ENCODE measurements at places on chromosomes 12 and 14.
A peak's percentile ranks its signal among the peaks of the same experiment; 100 is the strongest.

GRCh38 chr12:552466-552865 lies 92.7 kb downstream of the B4GALNT3 start:
- no peaks in the 10 kb centered on the region for H3K4me1 ChIP-seq
- H3K27ac ChIP-seq: no peak overlapping the region
- no peaks in the 10 kb centered on the region for H3K27me3 ChIP-seq
- no peak for DNase-seq

GRCh38 chr12:49277466-49277865 lies 12.6 kb downstream of the TUBA1C start:
- H3K27ac ChIP-seq: no peak overlapping the region
- H3K27me3 ChIP-seq: no peaks in the 10 kb centered on the region
- DNase-seq: no peak
- no peak overlapping the region for H3K4me3 ChIP-seq

GRCh38 chr14:91977884-91978283 lies 30.4 kb upstream of the FBLN5 start:
- peaks cover 15% of the 10 kb centered on the region for H3K36me3 ChIP-seq
- no peak overlapping the region for H3K4me3 ChIP-seq
- H3K27ac ChIP-seq: no peak overlapping the region
- H3K4me1 ChIP-seq: no peaks in the 10 kb centered on the region
- H3K27me3 ChIP-seq: no peaks in the 10 kb centered on the region

DNA sequence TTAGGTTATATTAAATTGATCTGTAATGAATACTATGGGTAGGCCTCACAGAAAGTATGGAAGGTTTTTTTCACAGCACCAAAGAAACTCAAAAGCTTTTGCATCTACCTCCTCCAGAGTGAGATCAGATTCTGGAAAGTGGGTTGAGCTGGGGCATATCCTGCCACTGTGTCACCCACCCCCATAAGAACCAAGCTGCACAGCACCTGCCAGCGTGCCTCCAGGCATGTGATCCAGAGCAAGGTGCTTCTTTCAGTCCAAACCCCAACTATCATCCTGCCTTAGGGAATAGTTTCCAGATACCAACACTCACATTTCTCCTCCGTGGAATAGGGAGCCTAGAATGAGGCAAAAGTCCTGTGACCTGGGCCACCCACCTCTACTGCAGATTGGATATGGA lies 42.6 kb upstream of the PRB2 start:
- no peak for DNase-seq
- H3K36me3 ChIP-seq: no peaks in the 10 kb centered on the region
- no peaks in the 10 kb centered on the region for H3K4me1 ChIP-seq
- H3K27ac ChIP-seq: no peak overlapping the region

DNA sequence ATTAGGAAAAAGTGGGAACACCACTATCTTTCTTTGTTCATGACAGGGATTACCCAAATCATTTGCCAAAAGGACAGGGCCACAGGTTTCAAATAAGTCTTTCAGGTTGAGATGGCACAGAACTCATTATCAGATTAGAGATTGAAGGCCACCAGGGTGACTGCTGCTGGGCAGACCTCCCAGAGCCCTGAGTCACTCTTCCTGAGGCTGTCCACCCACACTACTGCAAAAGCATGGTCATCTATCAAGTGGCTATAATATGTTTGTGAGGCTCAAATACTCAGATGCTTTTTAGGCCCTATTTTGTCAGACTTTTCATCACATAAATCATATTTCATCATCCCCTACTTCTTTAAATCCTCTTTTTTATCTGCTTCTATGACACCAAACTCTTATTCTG lies 155.3 kb upstream of the CCDC196 start:
- H3K36me3 ChIP-seq: no peaks in the 10 kb centered on the region
- no peak overlapping the region for H3K4me3 ChIP-seq
- H3K27ac ChIP-seq: no peak overlapping the region
- no peak for DNase-seq

GRCh38 chr14:100896369-100897060 lies 7.0 kb downstream of the RTL1 start:
- H3K4me1 ChIP-seq: peaks cover 9% of the 10 kb centered on the region
- no peak for DNase-seq
- H3K27me3 ChIP-seq: no peaks in the 10 kb centered on the region
- H3K36me3 ChIP-seq: no peaks in the 10 kb centered on the region
- no peak overlapping the region for H3K27ac ChIP-seq

GRCh38 chr14:104598039-104598909 lies 6.3 kb downstream of the TMEM179 start:
- no peaks in the 10 kb centered on the region for H3K36me3 ChIP-seq
- H3K27ac ChIP-seq: no peak overlapping the region
- no peaks in the 10 kb centered on the region for H3K27me3 ChIP-seq

DNA sequence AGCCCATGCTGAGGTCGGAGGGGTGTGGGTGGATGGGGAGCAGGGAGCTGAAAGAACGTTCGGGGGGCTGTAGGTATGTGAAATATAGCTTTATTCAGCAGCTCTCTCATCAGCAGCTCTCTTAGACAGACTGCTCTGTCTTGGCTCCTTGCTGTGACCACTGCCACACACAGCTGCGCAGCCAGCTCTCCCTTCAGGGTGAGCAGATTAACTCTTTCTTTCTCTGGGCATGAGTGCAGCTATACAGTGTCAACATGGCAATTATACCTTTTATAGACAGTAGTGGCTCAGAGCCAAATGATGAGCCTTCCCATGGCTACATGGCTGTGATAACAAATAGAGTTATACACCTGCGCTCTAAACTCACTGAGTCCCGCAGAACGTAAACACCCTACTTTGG lies 137.7 kb upstream of the NEDD1 start:
- H3K36me3 ChIP-seq: no peaks in the 10 kb centered on the region
- no peak overlapping the region for H3K27ac ChIP-seq
- DNase-seq: no peak
- H3K27me3 ChIP-seq: no peaks in the 10 kb centered on the region
- no peaks in the 10 kb centered on the region for H3K4me1 ChIP-seq

GRCh38 chr12:3531496-3531895 lies 40.5 kb downstream of the PRMT8 start:
- no peak for DNase-seq
- no peak overlapping the region for H3K4me3 ChIP-seq
- no peaks in the 10 kb centered on the region for H3K36me3 ChIP-seq
- H3K27me3 ChIP-seq: no peaks in the 10 kb centered on the region
- no peak overlapping the region for H3K27ac ChIP-seq
- H3K4me1 ChIP-seq: no peaks in the 10 kb centered on the region

- no peaks in the 10 kb centered on the region for H3K4me1 ChIP-seq
- H3K4me3 ChIP-seq: peak overlapping the region; percentile 19
- H3K27ac ChIP-seq: no peak overlapping the region
- no peaks in the 10 kb centered on the region for H3K36me3 ChIP-seq
These were observed 451 bp downstream of the IRAK3 start for GRCh38 chr12:66189486-66189843.

DNA sequence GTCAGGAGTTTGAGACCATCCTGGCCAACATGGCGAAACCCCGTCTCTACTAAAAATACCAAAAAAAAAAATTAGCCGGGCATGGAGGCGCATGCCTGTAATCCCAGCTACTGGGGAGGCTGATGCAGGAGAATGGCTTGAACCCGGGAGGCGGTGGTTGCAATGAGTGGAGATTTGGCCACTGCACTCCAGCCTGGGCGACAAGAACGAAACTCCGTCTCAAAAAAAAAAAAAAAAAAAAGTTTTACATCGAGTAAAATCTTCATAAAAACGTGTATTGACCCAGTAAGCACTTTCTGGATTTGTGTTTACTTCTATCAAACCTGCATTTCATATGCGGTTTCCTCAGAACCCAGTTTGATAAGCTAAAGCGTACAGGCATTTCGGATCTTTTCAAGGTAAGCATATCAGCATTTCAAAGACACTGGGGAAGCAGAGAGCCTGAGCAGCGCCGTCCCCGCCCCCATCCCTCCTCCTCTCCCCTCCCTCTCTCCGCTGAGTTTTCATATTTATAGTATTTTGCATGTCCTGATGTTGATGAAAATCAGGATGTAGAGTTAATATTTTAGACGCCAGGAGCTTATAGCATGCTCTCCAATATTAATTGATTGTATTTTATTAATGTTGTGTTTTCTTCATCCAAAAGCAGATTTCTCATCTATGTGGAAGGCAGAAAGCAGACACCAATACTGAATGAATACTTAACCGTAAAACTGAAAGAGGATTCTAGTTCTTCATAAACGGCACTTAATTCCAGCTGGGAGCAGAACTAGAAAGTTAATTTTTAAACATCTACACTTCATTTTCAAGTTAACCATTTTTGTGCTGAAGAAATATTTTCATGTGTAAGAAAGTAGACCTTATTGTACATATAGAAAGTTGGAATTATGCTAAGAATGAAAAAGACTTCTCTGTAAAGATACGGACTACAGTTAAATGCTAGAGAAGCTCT lies 9.2 kb upstream of the HIP1R start:
- peak overlapping the region; percentile 46 for H3K27ac ChIP-seq
- no peaks in the 10 kb centered on the region for H3K27me3 ChIP-seq
- DNase-seq: no peak
- H3K4me1 ChIP-seq: peaks cover 8% of the 10 kb centered on the region
- H3K4me3 ChIP-seq: peak overlapping the region; percentile 6

- DNase-seq: no peak
- no peaks in the 10 kb centered on the region for H3K27me3 ChIP-seq
- no peaks in the 10 kb centered on the region for H3K4me1 ChIP-seq
- H3K36me3 ChIP-seq: no peaks in the 10 kb centered on the region
These were observed 728.8 kb upstream of the LMO3 start for GRCh38 chr12:17334784-17335183.

- no peak overlapping the region for H3K27ac ChIP-seq
- no peaks in the 10 kb centered on the region for H3K36me3 ChIP-seq
- DNase-seq: no peak
- H3K4me3 ChIP-seq: no peak overlapping the region
These were observed 105.2 kb downstream of the DICER1 start for GRCh38 chr14:95052016-95052585.

- no peaks in the 10 kb centered on the region for H3K4me1 ChIP-seq
- DNase-seq: no peak
- H3K27ac ChIP-seq: no peak overlapping the region
- H3K27me3 ChIP-seq: no peaks in the 10 kb centered on the region
- H3K36me3 ChIP-seq: no peaks in the 10 kb centered on the region
- H3K4me3 ChIP-seq: no peak overlapping the region
These were observed 20.7 kb downstream of the SLC7A8 start for GRCh38 chr14:23162800-23163199.

GRCh38 chr12:14588571-14588970 lies 20.9 kb upstream of the PLBD1 start:
- no peaks in the 10 kb centered on the region for H3K36me3 ChIP-seq
- no peaks in the 10 kb centered on the region for H3K4me1 ChIP-seq
- H3K27ac ChIP-seq: no peak overlapping the region
- no peak for DNase-seq

- H3K36me3 ChIP-seq: no peaks in the 10 kb centered on the region
- no peak for DNase-seq
- no peaks in the 10 kb centered on the region for H3K27me3 ChIP-seq
- no peaks in the 10 kb centered on the region for H3K4me1 ChIP-seq
- no peak overlapping the region for H3K27ac ChIP-seq
These were observed 25.3 kb upstream of the RBM19 start for GRCh38 chr12:113991224-113992044.

DNA sequence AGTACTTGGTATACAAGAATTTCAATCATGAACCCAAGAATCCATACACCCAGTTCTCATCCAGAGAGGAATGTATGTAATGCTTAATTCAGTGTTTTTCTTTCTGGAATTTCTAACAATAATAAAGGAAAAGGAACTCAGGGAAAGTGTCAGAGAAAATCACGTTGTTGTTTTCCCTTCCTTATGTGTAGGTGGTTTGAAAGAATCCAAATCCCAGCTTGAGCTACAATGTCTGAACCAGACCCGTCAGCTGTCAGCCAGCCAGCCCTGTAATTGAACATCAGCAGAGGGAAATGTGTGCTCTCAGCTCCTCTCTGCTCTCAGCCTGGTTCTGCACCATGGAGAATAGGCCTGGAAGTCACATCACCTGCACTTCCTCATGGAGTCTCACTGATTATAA lies 126.5 kb downstream of the TMEM30B start:
- H3K27ac ChIP-seq: no peak overlapping the region
- no peak for DNase-seq
- no peaks in the 10 kb centered on the region for H3K36me3 ChIP-seq
- H3K4me1 ChIP-seq: no peaks in the 10 kb centered on the region
- no peak overlapping the region for H3K4me3 ChIP-seq
- no peaks in the 10 kb centered on the region for H3K27me3 ChIP-seq

DNA sequence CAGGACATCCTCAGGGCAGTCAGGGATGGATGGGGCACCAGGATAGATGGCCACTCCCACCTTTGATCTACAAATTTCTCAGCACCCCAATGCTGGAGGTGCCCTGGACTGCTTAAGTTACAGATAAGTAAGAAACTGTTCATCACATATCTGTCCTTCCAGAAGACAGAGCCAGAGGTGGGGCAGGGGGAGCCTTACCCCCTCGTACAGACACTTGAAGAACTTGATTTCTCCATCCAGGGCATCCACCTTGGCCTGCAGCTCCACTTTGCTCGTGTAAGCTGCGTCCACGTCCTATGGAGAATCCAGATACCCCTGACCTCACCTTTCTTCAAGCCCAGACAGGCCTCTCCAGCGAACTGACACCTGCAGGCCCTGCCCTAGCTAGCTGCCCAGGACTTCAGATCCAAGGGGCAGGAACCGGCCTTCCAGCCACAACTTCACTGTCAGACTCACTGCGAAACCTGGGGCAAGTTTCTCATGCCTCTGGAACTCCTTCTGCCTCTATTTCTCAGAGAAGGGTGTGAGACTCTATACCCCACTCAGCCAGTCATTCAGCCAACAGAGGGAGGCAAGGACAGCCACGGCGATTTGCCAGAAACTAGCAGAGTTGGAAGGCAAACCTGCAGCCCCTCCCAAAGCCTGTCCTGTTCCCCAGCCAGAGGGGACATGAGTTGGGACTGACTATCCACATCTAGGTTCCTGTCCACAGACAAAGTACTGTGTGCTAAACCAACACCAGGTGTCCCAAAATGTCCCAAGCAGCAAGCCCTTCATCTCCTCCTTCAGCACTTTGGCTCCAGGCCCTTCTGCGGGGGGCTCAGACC lies 3.8 kb downstream of the KRT73 start:
- H3K27me3 ChIP-seq: no peaks in the 10 kb centered on the region
- H3K4me1 ChIP-seq: no peaks in the 10 kb centered on the region
- H3K4me3 ChIP-seq: no peak overlapping the region
- no peaks in the 10 kb centered on the region for H3K36me3 ChIP-seq

GRCh38 chr12:45977620-45978019 lies 12.8 kb downstream of the SCAF11 start:
- no peak overlapping the region for H3K4me3 ChIP-seq
- no peak overlapping the region for H3K27ac ChIP-seq

DNA sequence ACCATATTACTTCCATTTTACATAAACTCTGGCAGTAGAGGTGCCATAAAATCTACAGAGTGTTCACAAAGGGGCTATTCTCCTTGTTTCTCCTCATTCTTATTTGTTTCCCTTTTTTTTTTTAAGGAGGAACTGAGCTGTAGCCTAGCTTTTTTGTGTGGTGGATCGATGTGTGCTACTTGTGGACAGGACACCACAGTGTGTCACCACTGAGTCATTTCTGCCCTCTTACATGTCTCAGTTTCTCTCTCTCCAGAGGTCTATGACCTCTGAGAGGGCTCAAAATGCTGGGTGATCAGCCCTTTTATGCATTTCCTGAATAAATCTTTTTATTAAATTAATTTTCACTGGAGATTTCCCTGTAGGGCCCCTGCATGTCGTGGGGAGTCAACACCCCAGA lies 370.2 kb downstream of the ADGRD1 start:
- no peaks in the 10 kb centered on the region for H3K27me3 ChIP-seq
- no peak for DNase-seq
- H3K4me3 ChIP-seq: no peak overlapping the region
- H3K4me1 ChIP-seq: no peaks in the 10 kb centered on the region

- H3K36me3 ChIP-seq: no peaks in the 10 kb centered on the region
- H3K4me1 ChIP-seq: no peaks in the 10 kb centered on the region
- DNase-seq: no peak
- H3K27ac ChIP-seq: no peak overlapping the region
These were observed 22.6 kb downstream of the PRKCH start for GRCh38 chr14:61343991-61344405.

Data from pancreas (tissue), 10 donors.